Cardiac septum (tissue), 1 donor: ENCODE measurements at places on chromosomes 3 and 15. TPM values are rescaled to one million over a fixed set of nuclear protein-coding genes. Genes with fewer than 3 reads are reported as not detected.

- DNase-seq = no peak
Measured at GRCh38 chr3:142148044-142148791, 1.1 kb downstream of the TFDP2 start.

SPATA12 gene
- not detected for total RNA-seq

FEZF2 gene
- not detected for total RNA-seq

ST3GAL6 gene
- 87.0 TPM for total RNA-seq

- DNase-seq = no peak
Measured at GRCh38 chr3:158660711-158661110, 11.7 kb downstream of the LXN start.
